Activated CD4-positive, alpha-beta memory T cell treated with anti-CD3 and anti-CD28 coated beads, Interleukin-2, amount 10 ng/mL, durations not matched to agents 7 days and 5 days (primary cell): ENCODE measurements at places on chromosomes 4 and X. TPM values are rescaled to one million over a fixed set of nuclear protein-coding genes. Genes with fewer than 3 reads are reported as not detected.

- no peak for DNase-seq
These were observed 35.7 kb upstream of the APLN start for GRCh38 chrX:129690435-129690834.

The NSUN7 gene
- total RNA-seq = 1.0 TPM

DNA sequence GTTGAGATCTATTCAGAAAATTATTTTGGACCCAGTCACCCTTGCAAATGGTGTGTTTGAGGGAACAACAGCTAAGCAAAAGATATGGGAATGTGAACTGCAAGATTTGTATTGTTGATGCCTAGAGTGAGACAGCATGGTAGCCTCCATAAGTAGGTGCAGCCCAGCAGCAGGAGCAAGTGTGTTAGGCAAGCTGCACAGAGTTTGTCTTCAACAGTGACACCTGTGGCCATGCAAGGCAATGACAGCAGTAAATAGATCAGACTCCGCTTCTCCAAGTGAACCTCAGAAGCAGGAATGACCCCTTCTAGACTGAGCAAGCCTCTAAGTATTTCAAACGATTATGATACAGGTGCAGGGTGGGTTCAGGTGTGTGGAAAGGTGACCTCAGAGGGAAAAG is 133.4 kb upstream of the MSX1 start:
- DNase-seq = no peak

GRCh38 chr4:166460769-166461550 is 587.9 kb downstream of the TLL1 start:
- no peak for DNase-seq

DNA sequence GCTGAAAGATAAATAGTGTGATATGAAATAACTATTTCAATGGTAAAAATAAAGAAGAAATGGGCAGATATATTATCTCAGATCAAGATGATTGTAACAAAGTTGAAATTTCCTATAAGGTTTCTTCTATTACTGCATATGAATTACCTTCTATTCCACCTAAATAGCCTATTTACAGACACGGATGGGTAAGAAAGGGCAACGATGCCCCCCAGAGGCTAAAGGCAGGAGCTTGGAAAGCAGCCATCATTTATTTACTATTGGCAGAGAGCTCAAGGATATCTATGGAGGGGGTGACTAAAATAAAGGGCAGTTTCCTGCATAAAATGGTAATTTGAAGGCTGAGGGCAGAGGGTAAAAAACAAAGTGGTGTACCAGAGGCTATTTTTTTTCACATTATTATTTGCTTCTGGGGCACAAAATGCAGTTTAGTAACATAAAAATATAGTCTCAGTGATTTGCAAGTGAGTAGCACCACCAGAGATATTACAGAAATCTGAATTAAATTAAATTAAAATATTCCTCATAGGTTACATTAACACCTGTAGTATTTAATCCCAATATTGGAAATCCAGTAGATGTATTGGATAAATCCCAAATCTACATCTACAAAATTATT is 123.1 kb downstream of the BTC start:
- peak; percentile 38 for DNase-seq

- DNase-seq = no peak
These were observed 570.7 kb downstream of the BCOR start for GRCh38 chrX:39527025-39527424.

DNA sequence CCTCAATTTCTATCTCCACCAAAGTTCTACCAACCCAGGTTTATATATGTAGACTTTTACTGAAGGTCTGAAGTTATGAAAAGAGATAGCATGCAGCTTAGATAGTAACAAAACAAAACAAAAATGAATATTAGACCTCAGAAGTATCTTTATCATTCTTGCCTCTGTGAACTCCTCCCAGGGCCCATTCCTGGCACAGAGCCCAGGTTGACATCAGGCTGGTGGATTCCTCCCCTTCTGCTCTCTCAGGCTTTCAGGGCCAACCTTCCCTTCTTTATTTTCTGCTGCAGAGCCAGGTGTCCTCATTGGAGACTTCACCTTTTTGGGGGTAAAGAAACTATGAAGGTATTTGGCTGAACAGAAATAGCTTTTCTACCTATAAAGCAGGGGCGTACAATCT is 112.8 kb upstream of the PITX2 start:
- no peak for DNase-seq

GRCh38 chr4:13430834-13431568 is 53.1 kb downstream of the RAB28 start:
- DNase-seq = no peak

GRCh38 chr4:140309124-140309870 is 64.1 kb upstream of the SCOC start:
- DNase-seq = no peak

DNA sequence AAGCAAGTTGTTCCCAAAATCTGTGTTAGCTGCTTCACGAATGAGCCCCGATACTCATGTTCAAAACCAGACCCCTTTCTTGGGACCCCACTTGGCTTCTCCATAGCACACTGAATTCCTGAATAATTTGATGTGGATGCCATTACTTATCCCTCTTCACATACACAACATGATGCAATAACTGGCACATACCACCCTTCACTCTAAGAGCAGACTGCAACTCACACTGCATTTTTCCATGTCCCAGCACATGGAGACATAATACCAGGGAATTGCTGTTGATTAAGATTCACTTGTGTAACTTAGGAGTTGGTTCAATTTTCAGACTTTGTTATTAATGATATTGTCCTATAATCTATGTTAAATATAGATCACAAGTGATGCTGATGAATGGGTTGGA is 213.4 kb downstream of the MAML3 start:
- no peak for DNase-seq

DNA sequence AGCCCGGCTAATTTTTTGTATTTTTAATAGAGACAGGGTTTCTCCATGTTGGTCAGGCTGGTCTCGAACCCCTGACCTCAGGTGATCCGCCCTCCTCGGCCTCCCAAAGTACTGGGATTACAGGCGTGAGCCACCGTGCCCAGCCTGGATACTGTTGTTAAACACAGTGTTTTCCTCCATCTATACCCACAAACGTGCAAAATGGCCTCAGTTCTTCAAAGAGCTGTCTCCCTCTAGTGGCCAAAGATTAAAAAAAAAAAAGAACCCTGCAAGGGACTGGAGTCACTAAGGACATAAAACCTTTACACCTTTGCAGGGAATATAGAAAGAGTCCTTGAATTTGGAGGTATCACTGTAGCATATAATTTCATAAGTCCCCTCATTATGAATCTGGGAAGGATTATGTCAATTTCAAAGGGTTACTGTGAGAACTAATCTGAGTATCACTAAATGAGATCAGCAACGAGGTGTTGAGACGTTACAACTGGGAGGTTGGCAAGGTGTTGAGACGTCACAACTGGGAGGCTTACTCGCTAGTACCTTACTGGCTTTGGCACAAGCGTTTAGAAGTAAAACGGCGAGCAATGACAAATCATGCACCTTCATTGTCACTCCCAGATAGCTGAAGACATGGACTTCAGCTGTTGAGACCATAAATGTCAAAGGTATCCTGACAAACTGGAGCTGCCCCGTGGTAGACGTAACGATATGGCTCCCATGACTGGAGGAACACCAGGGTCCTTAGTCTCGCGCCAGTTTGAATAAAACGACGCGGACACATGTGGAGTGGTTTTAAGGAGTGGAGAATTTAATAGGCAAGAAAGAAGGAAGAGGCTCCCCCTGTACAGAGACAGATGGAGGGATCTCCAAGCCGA is 33.4 kb upstream of the ENPP6 start:
- no peak for DNase-seq

The F8A2 gene
- total RNA-seq = not detected

DNA sequence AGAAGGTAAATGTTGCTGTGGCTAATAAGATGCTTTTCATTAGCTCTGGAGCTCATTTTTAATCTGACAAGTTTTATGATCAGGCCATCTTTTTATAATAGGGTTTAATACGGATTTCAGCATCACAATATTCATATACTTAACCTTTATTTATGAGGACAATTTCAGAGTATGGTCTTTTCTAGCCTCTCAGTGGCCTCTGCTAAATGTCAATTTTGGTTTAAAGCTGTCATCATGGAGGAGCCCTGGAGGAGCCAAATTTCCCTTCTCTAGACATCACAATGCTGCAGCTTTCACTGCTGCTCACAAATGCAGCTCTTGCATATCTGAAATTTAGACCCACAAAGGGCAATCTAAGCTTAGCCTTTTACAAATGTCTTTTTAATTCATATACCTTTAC is 510.4 kb downstream of the PCDH7 start:
- no peak for DNase-seq

The HSFX1 gene
- total RNA-seq = 0.50 TPM

DNA sequence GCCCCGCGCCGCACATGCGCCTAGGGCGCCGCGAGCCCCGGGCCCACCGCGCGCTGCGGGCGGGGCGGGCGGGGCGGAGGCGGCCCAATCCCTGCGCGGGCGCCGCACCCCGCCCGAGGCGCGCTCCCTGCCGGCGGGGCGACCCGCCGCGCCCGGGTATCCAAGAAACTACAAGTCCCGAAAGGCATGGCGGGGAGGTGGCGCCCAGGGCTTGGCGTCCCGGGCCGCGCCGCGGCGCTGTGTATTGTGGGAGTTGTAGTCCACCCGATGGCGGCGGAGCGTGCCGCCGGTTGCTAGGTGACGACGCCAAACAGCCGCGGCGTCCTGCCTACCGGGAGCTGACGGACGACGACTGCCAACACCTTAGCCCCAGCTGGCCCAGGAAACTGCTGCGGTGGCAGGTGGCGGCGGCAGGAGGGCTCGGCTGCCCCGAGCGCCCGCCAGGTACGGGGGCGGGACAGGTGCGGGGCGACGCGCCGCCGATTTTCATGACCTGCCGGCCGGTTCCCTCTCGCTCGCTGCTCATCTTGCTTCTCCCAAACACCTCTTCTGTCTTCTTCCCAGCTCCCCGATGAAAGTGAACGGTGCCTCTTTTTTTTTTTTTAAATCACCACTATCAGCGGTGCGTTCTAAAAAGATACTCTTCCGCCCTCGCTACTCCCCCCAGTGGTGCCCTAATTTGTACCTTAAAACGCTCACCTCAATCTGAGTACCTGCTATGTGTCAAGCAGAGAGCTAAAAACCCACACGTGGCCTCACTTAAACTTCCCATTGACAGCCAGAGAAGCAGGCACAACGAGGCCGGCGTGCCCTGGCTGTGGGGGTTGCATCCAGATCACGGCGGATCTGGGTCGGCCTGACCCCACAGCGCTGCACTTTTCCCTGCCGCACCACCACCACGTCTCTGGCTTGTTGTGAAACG is at the start of gene CFAP99:
Gene CFAP99 (plus strand): TSS at position 306 of the 922 bp plus-strand sequence.
- DNase-seq = peak; percentile 99

DNA sequence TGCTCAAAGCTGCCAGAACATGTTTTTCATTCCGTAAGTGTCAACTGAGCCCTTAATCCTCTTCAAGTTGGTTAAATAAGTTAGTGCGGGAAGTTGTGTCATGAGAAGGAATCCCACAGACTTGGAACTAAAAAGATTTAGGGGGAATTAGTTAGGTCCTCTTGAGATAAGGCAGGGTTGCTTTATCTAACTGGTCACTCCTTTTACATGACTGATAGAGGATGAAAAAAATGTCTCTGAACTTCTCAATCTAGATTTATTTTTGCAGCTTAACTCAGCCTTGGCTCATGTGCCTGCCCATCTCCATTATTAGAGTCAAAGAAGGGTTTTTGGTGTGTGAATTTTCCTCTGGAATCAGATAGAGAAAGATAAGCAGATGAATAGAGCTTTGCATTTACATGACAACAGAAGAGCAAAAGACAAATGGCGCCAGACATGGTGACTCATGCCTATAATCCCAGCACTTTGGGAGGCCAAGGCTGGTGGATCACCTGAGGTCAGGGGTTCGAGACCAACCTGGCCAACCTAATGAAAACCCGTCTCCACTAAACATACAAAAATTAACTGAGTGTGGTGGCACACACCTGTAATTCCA is 882.9 kb downstream of the RPA4 start:
- no peak for DNase-seq

GRCh38 chr4:76546759-76547742 is 112.0 kb downstream of the SHROOM3 start:
- DNase-seq = no peak

GRCh38 chr4:177225605-177226004 is 84.1 kb upstream of the NEIL3 start:
- DNase-seq = no peak

The RADX gene
- 7.1 TPM for total RNA-seq

GRCh38 chrX:68536884-68537283 is 38.0 kb downstream of the YIPF6 start:
- DNase-seq = no peak

The AR gene
- total RNA-seq = 0.45 TPM

DNA sequence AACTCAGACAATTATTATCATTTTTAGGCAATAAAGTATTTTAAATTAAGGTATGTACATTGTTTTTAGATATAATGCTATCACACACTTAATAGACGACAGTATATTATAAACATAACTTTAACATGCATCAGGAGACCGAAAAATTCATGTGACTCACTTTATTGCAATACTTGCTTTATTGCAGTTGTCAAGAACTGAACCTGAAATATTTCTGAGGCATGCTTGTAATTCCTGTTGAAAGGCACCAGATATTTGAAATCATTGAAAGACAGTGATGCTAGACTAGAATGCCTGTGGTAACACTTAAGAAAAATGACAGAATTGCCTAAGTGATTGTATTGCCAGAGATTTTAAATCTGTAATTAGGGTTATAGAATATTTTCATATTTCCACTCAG is 175.6 kb upstream of the MAGEB2 start:
- DNase-seq = no peak
